ENCODE measurements at places on chromosomes 11 and 22. TPM values are rescaled to one million over a fixed set of nuclear protein-coding genes. Genes with fewer than 3 reads are reported as not detected.

SPA17 gene
- total RNA-seq: 28.1 TPM

LRRN4CL gene
- not detected for total RNA-seq

ZNHIT2 gene
- 37.1 TPM for total RNA-seq

AMOTL1 gene
- total RNA-seq: 26.0 TPM

KCNK7 gene
- not detected for total RNA-seq

MMP13 gene
- 0.12 TPM for total RNA-seq

TMEM191B gene
- total RNA-seq: not detected

VSIG10L2 gene
- total RNA-seq: not detected

INS gene
- total RNA-seq: not detected

LIF gene
- total RNA-seq: 48.7 TPM

MMP1 gene
- total RNA-seq: 3.8 TPM

CTNND1 gene
- 83.6 TPM for total RNA-seq
